Esophagus mucosa (tissue), 1 donor: ENCODE measurements at places on chromosomes 3 and 15.

DNA sequence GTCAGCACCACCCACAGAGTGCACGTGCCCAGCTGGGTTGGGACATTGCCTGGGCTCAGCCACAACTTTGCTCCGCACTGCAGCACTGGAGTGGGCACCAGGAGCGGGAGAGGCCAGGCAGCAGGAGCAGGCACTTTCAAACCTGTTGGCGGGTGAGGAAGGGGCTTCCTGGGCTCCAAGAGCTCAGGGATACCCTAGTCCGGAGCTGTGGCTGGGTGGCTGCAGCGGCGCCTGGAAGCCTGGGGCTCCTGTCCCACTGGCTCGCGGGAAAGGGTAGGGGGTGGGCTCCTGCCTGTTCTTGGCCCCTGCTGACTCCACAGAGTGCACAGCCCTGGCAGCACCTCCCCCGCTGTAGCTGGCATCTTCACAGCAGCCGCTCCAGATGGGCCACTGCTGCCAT lies 417.6 kb upstream of the RGMA start:
- ATAC-seq: no peak

- ATAC-seq: peak; percentile 61
Observed at GRCh38 chr15:91073768-91074167, 26.3 kb upstream of the SV2B start.

DNA sequence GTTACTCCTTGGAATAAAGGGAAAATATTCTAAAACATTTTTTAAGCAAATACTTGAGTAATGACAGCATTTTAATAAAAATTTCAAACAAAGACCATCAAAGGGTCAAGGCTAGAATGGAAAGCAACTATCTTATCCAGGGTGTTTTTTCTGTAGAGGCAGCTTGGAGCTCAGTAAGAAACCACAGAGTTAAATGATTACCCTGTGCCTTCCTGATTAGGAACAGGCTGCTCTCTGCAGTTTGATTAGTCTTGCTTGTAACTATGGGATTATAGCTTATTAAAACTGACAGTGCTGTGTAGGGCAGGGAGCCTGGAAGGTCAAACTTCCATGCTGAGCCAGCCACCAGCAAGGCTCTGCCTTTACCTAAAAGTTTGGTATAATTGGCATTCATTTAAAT lies 33.1 kb downstream of the QTRT2 start:
- no peak for ATAC-seq

DNA sequence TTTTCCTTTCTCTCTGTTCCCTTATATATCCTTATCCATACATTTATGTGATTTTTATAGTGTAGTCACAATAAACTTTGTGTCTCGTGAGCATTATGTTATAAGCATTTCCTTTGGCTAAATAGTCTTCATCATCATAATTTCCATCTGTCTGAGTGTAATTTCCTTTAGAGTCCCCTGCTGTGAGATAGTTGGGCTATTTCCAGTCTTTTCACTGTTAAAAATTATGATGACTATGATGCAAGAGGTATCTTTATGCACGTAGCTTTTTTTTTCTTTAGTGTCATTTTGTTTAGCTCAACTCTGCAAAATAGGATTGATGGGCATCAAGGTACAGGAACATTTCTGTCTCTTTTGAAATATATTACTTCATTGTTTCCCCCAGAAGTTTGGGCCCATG lies 26.9 kb upstream of the CA12 start:
- no peak for ATAC-seq

GRCh38 chr15:23370578-23370977 lies 16.0 kb downstream of the GOLGA8S start:
- ATAC-seq: no peak

DNA sequence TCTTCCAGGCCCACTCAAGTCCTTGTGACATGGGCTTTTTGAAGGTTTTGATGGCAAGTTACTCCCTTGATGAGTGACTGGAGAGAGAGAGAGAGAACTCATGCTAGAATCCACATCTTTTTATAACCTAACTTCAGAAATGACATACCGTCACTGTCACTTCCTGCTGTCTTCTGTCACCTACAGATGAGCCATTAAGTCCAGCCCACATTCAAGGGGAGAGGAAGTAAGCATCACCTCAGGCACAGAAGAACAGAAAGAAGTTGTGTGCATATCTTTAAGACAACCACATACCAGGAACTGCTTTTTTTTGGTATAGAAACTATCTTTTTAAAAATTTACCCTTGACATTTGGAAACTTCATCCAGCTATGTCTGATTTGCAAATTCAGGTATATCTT lies 16.6 kb upstream of the TXNRD3 start:
- ATAC-seq: no peak

- no peak for ATAC-seq
Observed at GRCh38 chr3:14859880-14860279, 41.1 kb downstream of the FGD5 start.

- peak; percentile 52 for ATAC-seq
Observed at GRCh38 chr3:170049146-170050000, 11.6 kb downstream of the GPR160 start.

DNA sequence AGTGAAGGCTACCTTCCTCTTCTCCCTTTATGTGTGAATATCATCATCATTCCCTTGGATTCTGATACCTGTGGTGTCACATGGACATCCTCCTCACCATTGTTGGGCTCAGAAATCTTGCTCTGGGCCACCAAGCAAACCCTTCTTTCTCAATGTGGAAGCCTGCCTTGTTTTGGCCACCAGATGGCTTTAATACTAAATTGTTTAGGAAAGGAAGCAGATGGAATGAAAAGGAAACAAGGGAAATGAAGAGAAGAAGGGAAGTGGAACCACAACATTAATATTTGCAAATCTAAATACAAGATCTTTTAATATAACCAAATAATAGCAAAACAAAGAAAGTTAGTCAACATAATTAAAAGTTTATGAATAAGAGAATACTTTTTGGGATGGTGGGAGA lies 14.0 kb downstream of the FAM227B start:
- no peak for ATAC-seq

DNA sequence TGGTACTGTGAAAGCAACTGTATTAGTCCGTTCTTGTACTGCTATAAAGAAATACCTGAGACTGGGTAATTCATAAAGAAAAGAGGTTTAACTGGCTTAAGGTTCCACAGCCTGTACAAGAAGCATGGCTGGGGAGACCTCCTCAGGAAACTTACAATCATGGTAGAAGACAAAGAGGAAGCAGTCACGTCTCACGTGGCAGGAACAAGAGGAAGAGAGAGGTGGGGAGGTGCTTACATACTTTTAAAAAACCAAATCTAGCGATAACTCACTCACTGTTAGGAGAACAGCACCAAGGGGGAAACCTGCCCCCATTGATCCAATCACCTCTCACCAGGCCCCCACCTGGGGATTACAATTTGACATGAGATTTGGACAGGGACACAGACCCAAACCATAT lies 48.9 kb downstream of the IQGAP1 start:
- ATAC-seq: no peak
